Ovary (tissue), 10 donors: ENCODE measurements at places on chromosomes 11 and 22. TPM values are rescaled to one million over a fixed set of nuclear protein-coding genes. Genes with fewer than 3 reads are reported as not detected.
A peak's percentile ranks its signal among the peaks of the same experiment; 100 is the strongest.

DNA sequence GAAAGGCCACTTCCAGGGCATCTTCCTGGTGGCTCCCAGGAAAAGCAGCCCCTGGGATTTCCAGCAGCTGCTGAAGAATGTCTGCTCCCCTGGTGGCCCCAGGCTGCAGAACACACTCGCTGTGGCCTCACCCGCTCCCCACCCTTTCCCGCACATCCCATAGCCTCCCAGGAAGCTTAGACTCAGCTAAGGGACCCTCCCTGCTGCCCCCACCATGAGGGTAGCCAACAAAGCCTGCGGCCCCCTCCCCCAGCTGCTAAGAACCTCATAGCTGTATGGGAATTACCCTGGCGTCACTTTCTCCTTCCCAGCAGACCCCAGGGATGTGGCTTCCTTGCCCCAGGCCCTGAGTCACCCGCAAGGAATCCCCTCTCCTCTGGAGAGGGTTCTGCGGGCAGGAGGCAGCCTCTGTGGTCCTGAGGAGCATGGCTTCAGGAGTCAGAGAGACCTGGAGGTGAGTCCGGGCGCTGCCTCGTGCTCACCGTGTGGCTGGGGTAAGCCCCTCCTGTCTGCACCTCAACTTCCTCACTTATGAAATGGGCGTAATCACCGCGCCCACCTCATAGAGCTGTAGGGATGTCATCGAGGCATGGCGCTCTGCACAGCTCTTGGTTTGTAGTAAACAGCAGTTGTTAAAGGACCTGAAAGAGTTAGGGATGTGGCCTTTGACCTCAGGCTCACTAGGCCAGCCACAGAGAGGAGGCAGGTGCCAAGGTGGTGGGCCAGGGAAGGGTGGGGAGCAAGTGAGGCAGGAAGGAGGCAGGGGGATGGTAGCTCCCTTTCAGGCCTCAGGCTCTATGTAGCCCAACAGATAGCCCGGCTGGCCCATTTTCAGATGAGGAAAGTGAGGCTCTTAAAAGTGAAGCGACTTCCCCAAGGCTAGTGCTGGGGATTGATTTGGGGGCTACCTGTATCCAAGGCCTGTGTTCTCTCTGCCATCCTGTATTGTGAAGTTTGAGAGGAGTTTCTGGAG, 71.2 kb downstream of the LRRC32 start:
- DNase-seq: no peak
- H3K27me3 ChIP-seq: no peaks in the 10 kb centered on the region
- no peaks in the 10 kb centered on the region for H3K36me3 ChIP-seq
- peaks cover 19% of the 10 kb centered on the region for H3K4me1 ChIP-seq
- no peak overlapping the region for H3K27ac ChIP-seq
- no peak overlapping the region for H3K4me3 ChIP-seq

DNA sequence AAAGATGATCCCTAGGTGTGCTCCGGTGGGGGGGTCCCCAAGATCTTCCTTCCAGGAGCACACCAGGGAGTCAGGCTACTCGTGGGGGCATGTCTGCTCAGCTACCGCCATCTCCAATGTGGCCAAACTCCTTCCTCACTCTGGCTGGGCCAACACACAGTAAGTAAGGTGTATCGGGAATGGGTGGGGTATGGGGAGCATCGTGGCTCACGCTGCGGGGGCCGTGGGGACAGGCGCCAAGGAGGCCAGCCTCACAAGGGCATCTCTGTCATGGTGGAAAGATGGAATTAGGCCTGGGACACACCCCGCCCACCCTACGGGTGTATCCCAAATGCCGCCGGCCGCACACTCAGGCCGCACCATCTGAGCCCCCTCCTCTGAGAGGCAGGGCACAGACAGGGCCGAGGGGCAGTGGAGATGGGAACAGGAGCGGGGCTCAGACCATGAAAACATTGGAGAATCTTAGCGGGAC, 8.3 kb downstream of the IGF2 start:
- no peak for DNase-seq
- H3K36me3 ChIP-seq: no peaks in the 10 kb centered on the region
- H3K4me3 ChIP-seq: no peak overlapping the region
- H3K27ac ChIP-seq: no peak overlapping the region
- H3K4me1 ChIP-seq: no peaks in the 10 kb centered on the region

- no peaks in the 10 kb centered on the region for H3K4me1 ChIP-seq
- H3K36me3 ChIP-seq: no peaks in the 10 kb centered on the region
- H3K4me3 ChIP-seq: no peak overlapping the region
- H3K27me3 ChIP-seq: no peaks in the 10 kb centered on the region
- no peak for DNase-seq
Measured at GRCh38 chr22:48943567-48944432, 883.9 kb downstream of the BRD1 start.

- no peaks in the 10 kb centered on the region for H3K27me3 ChIP-seq
- H3K4me3 ChIP-seq: no peak overlapping the region
- H3K36me3 ChIP-seq: no peaks in the 10 kb centered on the region
- no peak overlapping the region for H3K27ac ChIP-seq
- H3K4me1 ChIP-seq: no peaks in the 10 kb centered on the region
- no peak for DNase-seq
Measured at GRCh38 chr11:111128076-111128870, 117.3 kb upstream of the POU2AF2 start.

DNA sequence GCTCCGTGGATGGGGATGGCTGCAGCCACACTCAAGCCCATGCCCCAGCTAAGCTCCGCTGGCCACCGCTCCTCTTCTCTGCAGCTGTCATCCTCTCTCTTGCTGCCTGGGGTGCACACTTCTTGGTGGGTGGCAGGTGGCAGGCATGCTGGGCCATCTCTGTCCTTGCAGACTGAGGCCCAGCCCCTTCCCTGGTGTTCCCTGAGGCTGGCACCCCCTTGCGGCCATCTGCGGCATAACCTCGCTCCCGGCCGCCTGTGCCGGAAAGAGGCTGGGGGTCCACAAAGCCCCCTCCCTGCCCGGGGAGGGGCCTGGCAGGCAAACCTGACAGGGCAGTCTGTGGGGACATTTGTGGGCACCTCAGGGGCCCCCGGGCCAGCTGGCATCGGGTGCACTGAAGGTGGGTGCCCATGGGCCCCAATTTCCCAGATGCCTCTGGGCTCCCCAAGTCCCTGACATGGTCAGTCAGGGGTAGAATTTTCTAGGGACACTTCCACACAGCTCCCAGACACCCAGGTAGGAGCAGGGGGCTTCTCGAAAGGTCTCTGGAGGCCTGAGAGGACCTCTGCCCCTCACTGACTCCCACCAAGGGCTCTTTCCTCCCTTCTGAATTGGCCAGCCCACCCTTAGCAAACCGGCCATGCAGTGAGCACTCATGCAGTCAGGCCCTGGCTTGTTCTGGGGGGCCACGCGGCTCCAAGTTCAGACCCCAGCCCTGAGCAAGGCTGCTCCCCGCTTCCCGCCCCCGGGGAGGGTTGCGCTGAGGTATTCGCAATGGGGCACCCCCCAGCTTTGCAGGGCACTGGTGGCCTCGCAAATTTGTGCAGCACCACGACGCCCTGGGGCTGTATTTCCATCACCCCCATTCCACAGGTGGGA, 23.5 kb upstream of the TH start:
- H3K4me1 ChIP-seq: no peaks in the 10 kb centered on the region
- H3K27ac ChIP-seq: no peak overlapping the region
- DNase-seq: no peak
- H3K4me3 ChIP-seq: no peak overlapping the region

GRCh38 chr22:47623763-47624148, 861.3 kb downstream of the TBC1D22A start:
- DNase-seq: no peak
- H3K4me1 ChIP-seq: no peaks in the 10 kb centered on the region
- no peaks in the 10 kb centered on the region for H3K27me3 ChIP-seq

DNA sequence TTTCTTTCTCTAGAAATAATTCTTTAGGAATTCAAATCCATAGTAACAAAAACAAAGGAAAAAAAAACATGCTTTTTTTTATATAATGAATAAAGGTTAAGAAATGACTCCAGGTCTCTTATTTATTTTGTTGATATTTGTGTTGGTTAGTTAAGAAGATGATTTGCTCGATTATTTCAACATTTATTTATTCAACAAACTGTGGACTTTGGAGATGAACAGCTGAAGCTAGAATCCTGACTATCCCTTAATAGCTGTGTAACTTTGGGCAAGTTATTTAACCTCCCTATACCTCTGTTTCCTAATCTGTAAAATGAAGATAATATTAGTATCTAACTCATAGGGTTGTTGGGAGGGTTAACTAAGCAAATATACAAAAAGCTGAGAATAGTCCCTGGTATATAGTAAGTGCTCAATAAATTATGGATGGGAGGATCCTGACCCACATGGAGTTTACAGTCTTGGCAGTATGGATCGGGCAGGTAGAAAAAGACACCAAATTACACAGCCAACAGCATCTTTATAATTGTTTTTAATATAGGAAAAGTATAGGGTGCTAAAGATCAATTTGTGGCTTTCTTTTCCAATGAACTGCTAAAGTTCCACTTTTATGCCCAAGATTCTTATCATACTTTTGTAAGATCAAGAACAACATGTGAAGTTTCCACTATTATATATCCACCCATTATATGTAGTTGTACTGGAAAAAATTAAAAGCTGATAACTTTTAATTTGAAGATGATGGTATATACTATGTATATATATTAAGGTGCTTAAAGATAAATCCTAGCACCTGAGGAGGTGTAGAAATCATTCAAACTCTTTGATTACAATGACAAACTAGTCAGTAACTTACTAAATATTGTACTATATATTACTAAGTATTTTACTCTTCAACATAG, 1.3 kb upstream of the CAT start:
- no peaks in the 10 kb centered on the region for H3K36me3 ChIP-seq
- H3K27ac ChIP-seq: no peak overlapping the region
- DNase-seq: no peak
- H3K4me3 ChIP-seq: peak overlapping the region; percentile 84
- H3K27me3 ChIP-seq: no peaks in the 10 kb centered on the region
- H3K4me1 ChIP-seq: peaks cover 2% of the 10 kb centered on the region

GRCh38 chr22:37824674-37825641, 1.8 kb downstream of the GALR3 start:
- DNase-seq: peak; percentile 32
- peak overlapping the region; percentile 17 for H3K4me3 ChIP-seq
- no peak overlapping the region for H3K27ac ChIP-seq
- H3K4me1 ChIP-seq: peaks cover 3% of the 10 kb centered on the region

DNA sequence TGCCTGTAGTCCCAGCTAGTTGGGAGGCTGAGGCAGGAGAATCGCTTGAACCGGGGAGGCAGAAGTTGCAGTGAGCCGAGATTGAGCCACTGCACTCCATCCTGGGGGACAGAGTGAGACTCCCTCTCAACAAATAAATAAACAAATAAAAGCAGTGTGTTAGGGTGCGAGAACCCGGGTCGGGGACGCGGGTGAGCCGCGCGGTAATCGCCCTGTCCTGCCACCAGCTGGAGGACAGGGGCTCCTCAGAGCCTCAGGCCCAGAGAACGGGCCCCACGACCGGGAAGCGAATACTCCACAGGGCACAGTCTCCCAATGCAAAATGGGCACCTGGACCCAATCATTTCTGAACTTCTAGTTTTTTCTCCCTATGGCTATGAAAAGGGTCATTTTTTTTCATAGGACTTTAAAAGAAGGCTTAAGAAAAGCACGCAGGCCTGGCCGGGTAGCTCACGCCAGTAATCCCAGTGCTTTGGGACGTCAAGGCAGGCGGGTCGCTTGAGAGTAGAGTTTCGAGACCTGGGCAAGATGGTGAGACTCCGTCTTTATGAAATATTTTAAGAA, 744 bp upstream of the MCM5 start:
- H3K4me1 ChIP-seq: peaks cover 32% of the 10 kb centered on the region
- H3K27me3 ChIP-seq: no peaks in the 10 kb centered on the region
- peak; percentile 51 for DNase-seq
- peak overlapping the region; percentile 77 for H3K27ac ChIP-seq
- H3K4me3 ChIP-seq: peak overlapping the region; percentile 78
- H3K36me3 ChIP-seq: no peaks in the 10 kb centered on the region

DNA sequence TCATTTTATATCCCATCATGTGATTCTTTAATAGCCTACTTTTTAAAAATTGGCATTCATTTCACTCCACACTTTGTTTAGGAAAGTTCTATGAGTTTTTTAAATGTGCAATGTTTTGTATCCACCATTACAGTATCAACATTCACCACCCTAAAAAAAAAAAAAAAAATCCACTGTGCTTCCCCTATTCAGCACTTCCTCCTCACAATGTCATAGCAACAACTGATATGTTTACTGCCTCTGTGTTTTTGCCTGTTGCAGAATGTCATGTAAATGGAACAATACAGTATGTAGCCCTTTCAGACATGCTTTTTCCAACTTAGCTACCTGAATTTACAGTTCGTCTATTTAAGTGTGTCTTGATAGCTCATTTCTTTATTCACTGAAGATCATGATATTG, 754.2 kb downstream of the FAM181B start:
- no peaks in the 10 kb centered on the region for H3K4me1 ChIP-seq
- no peaks in the 10 kb centered on the region for H3K36me3 ChIP-seq
- H3K4me3 ChIP-seq: no peak overlapping the region
- H3K27me3 ChIP-seq: no peaks in the 10 kb centered on the region
- no peak for DNase-seq
- H3K27ac ChIP-seq: no peak overlapping the region

DNA sequence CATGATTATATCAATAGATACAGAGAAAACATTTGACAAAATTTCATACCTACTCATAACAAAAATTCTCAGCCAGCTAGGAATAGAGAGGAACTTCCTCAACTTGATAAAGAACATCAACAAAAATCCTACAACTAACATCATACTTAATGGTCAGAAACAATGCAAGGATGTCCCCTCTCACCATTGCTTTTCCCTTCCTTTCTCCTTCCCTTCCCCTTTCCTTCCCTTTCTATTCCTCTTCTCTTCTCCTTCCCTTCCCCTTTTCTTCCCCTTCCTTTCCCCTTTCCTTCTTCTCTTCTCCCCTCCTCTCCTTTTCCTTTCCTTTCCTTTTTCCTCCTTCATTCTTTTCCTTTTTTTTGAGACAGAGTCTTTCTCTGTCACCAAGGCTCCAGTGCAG, 418.3 kb upstream of the B3GAT1 start:
- no peak overlapping the region for H3K4me3 ChIP-seq
- H3K4me1 ChIP-seq: no peaks in the 10 kb centered on the region
- no peaks in the 10 kb centered on the region for H3K36me3 ChIP-seq
- no peak for DNase-seq

GRCh38 chr22:41508770-41509170, 35.5 kb downstream of the POLR3H start:
- no peak overlapping the region for H3K4me3 ChIP-seq
- peaks cover 9% of the 10 kb centered on the region for H3K4me1 ChIP-seq
- H3K27ac ChIP-seq: peak overlapping the region; percentile 16
- no peaks in the 10 kb centered on the region for H3K36me3 ChIP-seq
- H3K27me3 ChIP-seq: no peaks in the 10 kb centered on the region

- H3K4me1 ChIP-seq: no peaks in the 10 kb centered on the region
- H3K36me3 ChIP-seq: no peaks in the 10 kb centered on the region
- peak within 1 kb of the TSS; percentile 39 for H3K27ac ChIP-seq
- no peaks in the 10 kb centered on the region for H3K27me3 ChIP-seq
Measured at GRCh38 chr11:47715082-47715669, at the start of gene AGBL2. AGBL2 (minus strand) TSS chr11:47715369; CDS start chr11:47714650, 719 bp downstream.

The RAB3IL1 gene
- 52.9 TPM for total RNA-seq

The SCN4B gene
- total RNA-seq: 0.10 TPM

The CNGA4 gene
- total RNA-seq: 0.38 TPM
